Bladder microvascular endothelial cell (primary cell): ENCODE measurements at places on chromosomes 13 and 19. TPM values are rescaled to one million over a fixed set of nuclear protein-coding genes. Genes with fewer than 3 reads are reported as not detected.

Gene COL5A3
- 0.19 and 1.8 TPM in 2 replicates for total RNA-seq

Gene ITGBL1
- 3.2 and 13.3 TPM in 2 replicates for total RNA-seq

Gene SOX1
- not detected in 2 replicates for total RNA-seq

Gene DMKN
- 0.13 TPM in 1 of 2 replicates, not detected in the other for total RNA-seq

Gene CRX
- under 0.01 TPM in 1 of 2 replicates, not detected in the other for total RNA-seq

Gene ZNF492
- 0.57 and 0.65 TPM in 2 replicates for total RNA-seq

Gene SSC5D
- 0.16 and 0.31 TPM in 2 replicates for total RNA-seq

Gene ZNF44
- 6.0 and 8.0 TPM in 2 replicates for total RNA-seq

Gene S1PR5
- total RNA-seq = 0.13 and 0.16 TPM in 2 replicates

Gene ZNF730
- total RNA-seq = 1.1 and 2.0 TPM in 2 replicates

Gene SHC2
- total RNA-seq = 1.8 and 15.8 TPM in 2 replicates

Gene KCTD4
- total RNA-seq = 0.06 TPM in 1 of 2 replicates, not detected in the other

Gene DNAAF3
- 0.16 and 0.19 TPM in 2 replicates for total RNA-seq

Gene BRME1
- total RNA-seq = 0.63 and 0.97 TPM in 2 replicates

Gene NMRK2
- not detected in 2 replicates for total RNA-seq
